ENCODE measurements at places on chromosomes 7 and 10.

DNA sequence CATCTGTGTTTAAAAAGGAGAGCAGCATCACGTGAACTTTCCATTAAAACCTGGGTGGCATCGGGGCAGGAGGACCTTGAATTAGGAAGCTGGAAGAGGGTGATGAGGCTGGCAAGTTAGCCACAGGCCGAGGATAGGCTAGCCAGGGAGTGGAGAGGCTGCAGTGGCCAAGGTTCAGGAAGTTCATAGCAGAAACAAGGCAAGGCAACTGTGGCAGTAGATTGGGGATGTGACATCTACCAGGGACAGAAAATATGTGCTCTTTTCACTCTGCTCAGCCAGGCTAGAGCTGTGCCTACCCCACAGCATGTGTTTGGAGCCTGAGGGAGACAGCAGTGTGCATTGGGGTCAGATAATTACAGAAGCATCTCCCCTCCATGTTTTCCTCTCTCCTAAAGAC, 2.2 kb upstream of the INPP5F start:
- no peak for DNase-seq

DNA sequence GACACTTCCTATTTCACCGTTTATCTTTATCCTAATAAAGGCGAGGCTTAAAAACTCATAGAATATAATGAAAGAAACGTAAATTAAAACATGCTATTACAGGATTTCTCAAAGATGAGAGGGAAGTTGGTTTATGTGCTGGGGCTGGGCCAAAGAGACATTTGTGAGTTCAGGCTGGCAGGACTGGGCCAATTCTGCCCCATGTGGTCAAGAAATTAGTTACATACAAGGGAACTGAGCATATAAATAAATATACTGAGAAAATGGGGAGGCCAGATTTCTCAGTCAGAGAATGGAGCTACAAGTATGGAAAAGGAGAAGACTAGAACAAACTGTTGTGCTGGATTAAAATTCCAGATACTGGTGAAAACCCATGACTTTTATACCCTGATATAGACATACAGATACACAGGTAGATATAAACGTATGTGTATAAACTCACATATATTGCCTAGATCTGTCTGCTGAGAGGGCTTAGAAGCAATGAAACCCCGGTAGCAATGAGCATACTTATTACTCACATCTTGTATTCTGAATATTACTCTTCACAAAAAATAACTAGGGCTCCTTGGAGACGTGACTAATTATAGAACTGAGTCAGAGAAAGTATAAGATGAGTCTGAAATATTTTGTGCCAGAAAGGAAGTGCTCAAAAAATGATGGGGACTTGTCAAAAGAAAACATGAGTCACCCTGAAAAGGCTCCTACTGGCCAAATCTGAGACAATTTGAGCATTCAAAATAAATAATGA, 155.7 kb upstream of the FGFR2 start:
- DNase-seq, result no peak

- DNase-seq, result no peak
Observed at GRCh38 chr7:80275192-80275605, 140.6 kb downstream of the GNAI1 start.

- no peak for DNase-seq
Observed at GRCh38 chr10:68489919-68490318, 18.1 kb upstream of the DNA2 start.

DNA sequence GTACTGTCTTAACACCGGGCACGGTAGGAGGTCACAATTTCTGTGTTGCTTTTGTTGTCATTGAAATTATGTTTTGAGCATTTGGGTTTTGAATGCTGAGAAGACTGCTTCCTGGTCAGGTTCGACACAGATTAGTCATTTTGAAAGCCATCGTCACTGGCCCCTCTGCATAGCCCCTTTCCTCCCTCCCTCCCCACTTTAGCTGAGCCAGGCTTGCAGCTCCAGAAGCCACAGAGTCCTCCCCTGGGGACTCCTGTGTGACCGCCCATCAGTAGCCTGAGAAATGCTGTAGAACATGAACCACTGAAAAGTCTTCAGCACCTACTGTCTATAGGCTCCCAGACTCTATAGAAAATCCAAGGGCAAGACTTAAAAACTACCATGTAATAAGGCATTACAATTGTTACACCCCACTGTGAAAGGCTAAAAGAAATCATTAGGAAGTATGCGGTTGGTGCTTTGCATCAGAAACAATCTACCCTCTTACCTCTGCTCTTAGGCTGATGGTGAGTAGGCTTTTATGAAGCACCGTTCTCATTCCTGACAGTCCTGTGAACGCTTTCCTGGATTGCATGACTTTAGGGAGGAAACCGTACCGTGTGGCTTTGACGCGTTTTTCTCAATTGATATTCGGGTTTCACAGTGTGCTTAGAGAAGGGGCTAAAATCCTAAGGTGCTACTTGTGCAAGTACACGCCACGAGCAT, 24.8 kb downstream of the JCAD start:
- DNase-seq, result no peak

DNA sequence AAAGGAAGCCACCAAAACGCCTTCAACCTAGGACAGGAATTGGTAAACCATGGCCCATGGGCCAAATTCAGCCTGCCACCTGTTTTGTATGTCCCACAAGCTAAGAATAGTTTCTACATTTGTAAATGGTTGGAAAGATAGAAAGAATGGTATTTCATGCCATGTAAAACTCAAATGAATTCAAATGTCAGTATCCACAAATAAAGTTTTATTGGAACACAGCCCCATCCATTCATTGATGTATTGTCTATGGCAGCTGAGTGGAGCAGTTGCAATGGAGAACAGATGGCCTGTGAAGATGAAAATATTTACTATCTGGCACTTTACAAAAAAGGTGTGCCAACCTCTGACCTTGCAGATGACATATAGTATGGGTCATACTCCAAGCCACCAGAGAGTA, 236.9 kb downstream of the CREB5 start:
- no peak for DNase-seq

- no peak for DNase-seq
Observed at GRCh38 chr10:30625080-30625479, 4.5 kb downstream of the LYZL2 start.

DNA sequence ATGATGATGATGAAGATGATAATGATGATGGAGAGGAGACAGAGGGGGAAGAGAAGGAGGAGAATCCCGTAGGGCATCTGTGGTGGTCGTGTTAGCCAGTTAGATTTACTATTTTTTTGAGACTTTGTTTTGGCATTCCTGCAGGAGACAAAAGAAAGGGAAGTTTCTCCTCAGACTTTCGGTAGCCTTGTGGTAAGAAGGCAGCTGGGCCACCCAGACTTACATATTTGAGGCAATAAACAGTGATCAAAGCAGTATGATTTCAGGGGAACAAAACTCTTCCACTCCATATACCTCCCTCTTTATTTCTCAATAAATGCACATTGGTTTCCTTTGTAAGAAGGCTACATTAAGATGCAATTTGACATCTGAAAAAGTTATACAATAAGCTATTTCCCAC, 32.4 kb upstream of the BICC1 start:
- DNase-seq, result no peak

DNA sequence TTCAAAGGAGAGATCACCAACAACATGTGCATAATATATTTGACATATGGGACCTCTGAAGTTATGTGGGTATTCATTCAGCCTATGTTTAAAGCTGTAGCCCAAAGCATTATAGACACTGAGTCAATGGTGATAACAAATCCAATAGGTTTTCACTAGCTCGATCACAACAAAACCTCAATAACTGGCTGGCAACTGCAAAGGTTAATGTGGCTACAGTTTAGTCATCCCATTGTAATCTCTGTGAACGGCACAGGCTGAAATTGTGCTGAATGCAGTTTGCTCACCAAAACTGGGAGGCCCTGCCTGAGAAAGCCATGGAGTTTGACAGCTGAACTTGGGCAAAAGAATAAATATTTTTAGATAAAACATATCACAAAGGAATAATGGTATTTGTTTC, 152.4 kb upstream of the ADO start:
- DNase-seq, result no peak

GRCh38 chr7:129163875-129164544, 19.5 kb downstream of the TSPAN33 start:
- no peak for DNase-seq

- no peak for DNase-seq
Observed at GRCh38 chr10:76982671-76983070, 654.9 kb downstream of the KCNMA1 start.

GRCh38 chr7:158028290-158028941, 559.2 kb downstream of the PTPRN2 start:
- no peak for DNase-seq

DNA sequence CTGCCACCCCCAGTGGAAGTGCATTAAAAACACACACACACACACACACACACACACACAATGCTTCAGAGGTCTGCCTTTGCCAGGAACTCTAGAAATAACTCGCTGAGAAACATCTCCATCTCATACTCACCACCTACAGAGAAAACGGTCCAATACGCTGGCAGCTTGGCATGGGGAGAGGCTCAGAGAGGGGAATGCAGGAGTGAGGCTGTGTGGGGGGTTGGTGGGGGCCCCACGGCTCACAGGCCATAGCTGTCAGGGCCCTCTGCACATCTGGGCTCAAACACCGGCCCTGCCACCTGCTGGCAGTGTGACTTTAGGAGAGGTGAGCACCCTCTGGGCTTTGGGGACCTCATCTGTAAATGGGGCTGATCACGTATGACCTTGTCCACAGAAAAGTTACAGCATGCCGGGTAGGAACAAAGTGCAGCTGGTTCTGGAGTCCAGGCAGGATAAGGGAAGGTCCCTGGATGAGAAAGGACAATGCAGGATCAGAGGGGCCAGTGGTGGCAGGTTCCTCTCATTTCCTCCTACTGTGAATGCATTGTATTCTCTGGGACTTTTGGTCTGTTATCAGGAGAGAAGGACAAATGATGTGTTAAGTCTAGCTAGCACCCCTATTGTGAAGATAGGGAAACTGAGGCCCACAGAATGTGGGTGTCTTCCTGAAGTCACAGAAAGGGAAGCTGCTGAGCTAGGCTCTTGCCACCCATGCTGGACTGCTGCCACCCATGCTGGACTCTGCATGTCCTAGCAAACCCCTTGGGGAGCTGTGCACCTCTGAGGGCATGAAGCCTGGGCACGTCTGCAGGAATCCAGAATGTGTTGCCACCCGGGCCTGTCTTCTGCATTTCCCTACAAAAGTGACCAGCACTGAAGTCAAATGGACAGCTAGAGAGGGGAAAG, 404.6 kb downstream of the RPS24 start:
- DNase-seq, result no peak

DNA sequence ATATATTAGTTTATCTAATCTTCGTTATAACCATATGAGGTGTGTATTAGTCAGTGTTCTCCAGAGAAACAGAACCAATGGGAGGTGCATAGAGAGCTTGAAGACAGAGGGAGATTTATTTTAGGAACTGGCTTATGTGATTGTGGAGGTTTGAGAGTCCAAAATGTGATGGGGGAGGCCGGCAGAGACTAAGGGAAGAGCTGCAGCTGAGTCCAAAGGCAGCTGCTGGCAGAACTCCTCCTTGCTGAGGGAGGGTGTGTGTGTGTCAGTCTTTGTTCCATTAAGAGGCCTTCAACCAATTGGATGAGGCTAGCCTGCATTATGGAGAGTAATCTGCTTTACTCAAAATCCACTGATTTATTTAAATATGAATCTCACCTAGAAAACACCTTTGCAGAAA, 165.1 kb downstream of the SH3PXD2A start:
- DNase-seq, result no peak

DNA sequence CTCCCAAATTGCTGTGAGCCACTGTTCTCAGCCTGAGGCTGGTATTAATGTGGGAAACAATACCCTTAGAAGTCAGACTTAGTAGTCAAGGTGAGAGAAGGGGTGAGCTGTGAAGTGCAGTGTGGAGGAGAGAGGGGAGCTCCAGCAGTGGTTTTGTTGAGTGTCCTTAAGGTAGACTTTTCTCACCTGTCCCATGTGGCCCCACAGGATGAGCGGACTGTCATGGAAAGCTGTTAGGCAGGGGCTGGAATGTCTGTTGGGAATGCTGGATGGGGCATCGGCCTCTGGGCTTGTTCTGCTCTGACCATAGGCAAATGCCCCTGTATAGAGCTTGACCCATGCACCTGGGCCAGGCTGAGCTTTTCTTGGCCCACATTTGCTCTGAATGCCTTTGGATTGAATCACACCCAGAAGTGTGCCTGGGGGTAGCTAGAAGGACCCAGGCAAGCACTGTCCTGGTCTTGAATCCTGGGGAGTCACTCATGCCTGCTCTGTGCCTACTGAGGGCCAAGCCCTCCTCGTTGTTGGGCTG, 36.3 kb upstream of the SH2D4B start:
- DNase-seq, result no peak

- DNase-seq, result no peak
Observed at GRCh38 chr7:131431756-131432155, 104.1 kb downstream of the MKLN1 start.

DNA sequence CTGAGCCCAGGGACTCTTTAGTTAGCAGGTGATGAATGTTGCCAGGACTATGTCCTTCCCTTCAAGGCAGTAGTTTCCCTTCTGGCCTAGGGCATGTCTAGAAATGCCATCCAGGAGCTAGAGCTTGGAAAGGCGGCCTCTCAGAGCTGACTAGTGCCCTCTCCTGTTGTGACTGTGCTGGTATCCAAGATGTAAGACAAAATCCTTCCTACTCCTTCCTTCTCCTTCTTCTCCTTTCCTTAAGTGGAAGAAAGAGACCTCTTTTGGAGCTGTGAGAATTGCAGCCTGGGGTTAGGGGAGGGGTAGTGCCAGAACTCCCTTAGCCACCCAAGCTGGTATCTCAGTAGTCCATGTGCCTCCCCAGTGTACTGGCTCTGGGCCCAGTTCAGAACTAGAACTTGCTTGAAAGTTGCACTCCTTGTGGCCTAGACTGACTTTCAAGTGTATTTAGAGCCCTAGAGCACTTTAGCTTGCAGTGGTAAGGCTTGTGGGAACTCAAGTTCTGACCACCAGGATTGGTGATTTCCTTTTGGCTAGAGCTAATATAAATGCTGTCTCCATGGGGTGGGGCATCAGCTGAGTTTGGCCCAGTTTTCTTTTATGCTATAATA, 118.8 kb downstream of the NPSR1 start:
- no peak for DNase-seq

GRCh38 chr10:61135276-61135721, 191.3 kb upstream of the RHOBTB1 start:
- DNase-seq, result no peak

GRCh38 chr10:89518876-89519842, 16.2 kb downstream of the SLC16A12 start:
- DNase-seq, result no peak

- DNase-seq, result no peak
Observed at GRCh38 chr10:104337521-104337984, 712 bp downstream of the ITPRIP start.

- DNase-seq, result no peak
Observed at GRCh38 chr10:48461623-48462481, 143.0 kb downstream of the ARHGAP22 start.

GRCh38 chr10:44801383-44802327, 109.5 kb upstream of the TMEM72 start:
- no peak for DNase-seq

DNA sequence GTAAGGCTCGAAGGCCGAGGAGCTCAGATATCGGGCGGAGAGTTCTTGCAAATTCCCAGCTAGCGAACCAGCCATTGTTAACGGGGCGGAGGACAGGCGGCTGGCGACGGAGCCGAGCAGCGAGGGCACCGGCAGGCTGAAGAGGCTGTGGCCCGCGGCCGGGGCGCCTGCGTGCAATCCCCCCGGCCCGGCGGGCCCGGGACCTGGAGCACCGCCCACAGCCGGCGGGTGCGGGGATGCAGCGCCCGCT, 4.1 kb downstream of the VAX1 start:
- DNase-seq, result no peak

- DNase-seq, result no peak
Observed at GRCh38 chr10:75170215-75170614, 40.4 kb upstream of the VDAC2 start.
